ENCODE measurements at places on chromosomes 2 and 18.

- DNase-seq, result peak; percentile 70
Observed at GRCh38 chr2:177164584-177165052, 48.0 kb upstream of the HNRNPA3 start.

- no peak for DNase-seq
Observed at GRCh38 chr18:68623342-68623741, 91.6 kb downstream of the TMX3 start.

- DNase-seq, result no peak
Observed at GRCh38 chr18:32445846-32446245, 24.8 kb downstream of the GAREM1 start.

GRCh38 chr18:50928551-50928950, 39.3 kb upstream of the ELAC1 start:
- DNase-seq, result no peak

DNA sequence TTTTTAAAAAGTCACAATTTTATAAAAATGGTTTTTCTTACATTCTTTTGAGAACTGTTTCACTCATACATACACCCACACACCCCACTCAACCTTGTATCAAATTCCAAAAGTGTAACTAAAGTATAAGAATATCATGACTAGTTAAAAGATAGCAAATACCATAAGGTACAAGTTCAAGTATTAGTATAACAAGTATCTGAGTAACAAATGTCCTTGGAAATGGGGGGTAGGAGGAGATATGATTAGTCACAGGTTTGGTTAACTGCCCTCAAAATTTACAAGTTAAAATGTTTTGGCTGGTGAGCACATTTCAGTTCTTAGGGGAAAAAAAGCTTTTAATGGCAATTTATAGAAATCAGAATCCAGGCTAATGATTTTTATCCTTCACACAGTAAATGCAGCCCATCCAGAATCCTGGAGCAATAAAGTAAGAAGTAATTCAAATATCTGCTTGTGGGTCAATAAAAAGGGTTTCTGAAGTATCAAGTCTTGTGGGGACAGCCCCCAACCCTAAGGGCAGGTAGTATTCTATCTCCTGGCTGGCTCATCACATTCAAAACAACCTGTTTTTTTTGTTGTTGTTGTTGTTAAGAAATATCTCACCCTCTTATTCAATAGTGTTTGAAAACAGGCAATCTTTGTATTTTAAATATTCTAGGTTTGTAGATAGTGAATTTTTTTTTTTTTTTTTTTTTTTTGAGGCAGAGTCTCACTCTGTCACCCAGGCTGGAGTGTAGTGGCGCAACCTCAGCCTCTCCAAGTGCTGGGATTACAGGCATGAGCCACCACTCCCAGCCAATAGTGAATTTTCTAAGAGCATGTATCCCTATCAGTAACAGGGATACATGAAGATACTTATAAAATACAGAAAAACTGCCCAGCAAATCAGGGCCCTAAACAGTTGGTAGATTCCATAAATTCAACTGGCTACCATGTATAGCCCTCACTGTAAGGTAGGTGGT, 14.5 kb downstream of the IAH1 start:
- DNase-seq, result no peak

- DNase-seq, result no peak
Observed at GRCh38 chr18:4016391-4017049, 438.6 kb downstream of the DLGAP1 start.

GRCh38 chr2:111095434-111095833, 25.3 kb upstream of the BCL2L11 start:
- DNase-seq, result no peak

DNA sequence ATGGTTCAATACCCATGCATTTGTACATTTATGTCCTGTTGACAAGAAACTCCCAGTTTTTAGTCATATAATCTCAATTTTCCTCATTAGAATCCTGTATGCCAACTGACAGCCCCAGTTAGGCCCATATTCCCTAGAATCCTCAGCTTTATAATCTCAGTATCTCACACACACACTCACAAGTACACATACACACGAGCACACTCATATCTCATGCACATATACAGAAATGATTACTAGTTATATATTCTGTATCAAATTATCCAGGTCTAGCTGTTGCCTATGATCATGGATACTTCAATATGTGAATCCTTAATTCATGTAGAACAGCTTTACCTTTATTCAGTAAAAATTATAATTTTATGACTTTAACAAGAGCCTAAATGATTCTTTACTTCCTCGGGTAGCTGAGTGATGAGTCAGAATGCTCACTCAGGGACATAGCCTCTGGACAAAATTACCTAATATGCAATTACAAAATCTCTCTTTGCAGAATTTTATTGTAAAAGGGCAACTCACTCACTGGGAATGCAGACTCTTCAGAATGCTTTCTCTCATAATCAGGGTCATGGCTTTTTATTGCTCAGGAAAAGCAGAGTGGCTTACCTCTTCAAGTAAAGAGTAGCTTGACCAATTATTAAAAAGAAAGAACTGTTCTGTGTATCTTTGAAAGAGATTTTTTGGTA, 193.6 kb upstream of the PIK3C3 start:
- DNase-seq, result no peak

GRCh38 chr2:110854355-110855081, 122.1 kb downstream of the ACOXL start:
- DNase-seq, result no peak

DNA sequence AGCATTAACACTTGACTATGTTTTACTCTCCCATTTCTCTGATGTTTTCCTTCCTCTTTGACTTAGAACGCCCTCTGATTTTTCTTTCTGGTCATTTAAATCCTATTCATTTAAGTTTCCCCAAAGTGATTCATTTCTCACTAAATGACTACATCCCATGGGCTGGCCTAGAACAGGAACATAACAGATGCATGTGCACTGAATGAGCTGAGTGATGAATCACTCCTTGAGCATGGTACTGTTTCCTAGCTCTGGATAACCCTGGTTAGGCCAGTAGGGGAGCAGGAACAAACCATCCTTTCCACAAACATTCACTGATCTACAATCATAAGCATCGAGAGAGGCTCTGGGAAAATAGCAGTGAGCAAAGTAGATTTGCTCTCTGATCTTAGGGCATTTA, 221.9 kb upstream of the SETBP1 start:
- no peak for DNase-seq

DNA sequence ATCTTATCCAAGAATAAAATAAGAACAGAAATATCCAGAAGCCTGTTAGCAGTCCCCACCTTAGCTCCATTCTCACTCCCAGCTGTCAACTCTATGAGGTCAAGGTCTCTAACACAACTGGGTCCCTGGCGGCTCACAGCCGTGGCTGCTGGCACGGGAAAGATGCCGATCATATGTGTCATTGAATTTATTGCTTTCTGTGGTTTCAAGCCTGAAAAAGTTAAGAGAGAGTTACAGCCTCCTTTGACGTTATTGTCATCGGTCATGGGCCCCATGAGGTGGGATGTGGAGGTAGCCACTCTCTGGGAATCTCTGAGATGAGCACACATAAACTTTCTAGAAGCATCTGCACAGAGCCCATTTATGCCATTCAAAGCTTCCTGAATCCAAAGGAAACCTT, 28.7 kb upstream of the CABLES1 start:
- no peak for DNase-seq

DNA sequence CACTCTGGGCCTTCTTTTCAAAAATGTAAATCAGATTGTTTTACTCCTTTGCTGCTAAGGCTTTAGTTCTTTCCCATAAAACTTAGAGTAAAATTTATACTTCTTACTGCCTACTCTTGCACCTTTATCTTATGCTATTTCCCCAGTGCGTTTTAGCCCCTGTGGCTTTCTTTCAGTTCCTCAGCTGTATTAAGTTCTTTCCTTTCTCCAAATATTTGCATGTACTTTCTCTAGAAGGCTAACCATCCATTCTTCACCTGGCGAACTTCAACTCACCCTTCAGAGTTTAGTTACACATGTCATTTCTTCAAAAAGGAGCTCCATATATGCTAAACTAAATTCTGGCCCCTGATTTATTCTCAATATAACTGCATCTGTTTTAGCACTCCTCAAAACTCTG, 160.7 kb downstream of the FSHR start:
- no peak for DNase-seq

DNA sequence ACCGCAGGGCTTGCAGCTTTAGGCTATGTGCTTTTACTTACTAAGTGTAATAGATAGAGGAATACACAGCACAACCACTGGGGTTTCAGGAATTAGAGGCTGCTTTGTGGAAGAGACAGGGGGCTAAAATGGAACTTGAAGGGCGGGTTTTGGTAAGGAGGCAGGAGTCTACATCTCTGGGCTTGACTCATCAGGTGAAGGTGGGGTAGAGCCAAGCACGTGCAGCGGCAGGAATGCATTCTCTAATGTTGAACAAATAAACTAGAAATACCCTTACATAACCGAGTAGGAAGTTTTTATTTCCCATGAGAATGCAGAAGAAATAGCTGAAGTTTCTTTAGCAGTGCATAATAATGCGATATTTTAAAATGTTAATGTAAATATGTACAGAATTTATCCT, 673.8 kb upstream of the SALL3 start:
- DNase-seq, result no peak

GRCh38 chr18:12491611-12492435, 84.1 kb downstream of the PRELID3A start:
- DNase-seq, result no peak

GRCh38 chr18:7684357-7684756, 117.2 kb downstream of the PTPRM start:
- no peak for DNase-seq

GRCh38 chr18:80046961-80047541, 12.8 kb downstream of the RBFA start:
- DNase-seq, result no peak

DNA sequence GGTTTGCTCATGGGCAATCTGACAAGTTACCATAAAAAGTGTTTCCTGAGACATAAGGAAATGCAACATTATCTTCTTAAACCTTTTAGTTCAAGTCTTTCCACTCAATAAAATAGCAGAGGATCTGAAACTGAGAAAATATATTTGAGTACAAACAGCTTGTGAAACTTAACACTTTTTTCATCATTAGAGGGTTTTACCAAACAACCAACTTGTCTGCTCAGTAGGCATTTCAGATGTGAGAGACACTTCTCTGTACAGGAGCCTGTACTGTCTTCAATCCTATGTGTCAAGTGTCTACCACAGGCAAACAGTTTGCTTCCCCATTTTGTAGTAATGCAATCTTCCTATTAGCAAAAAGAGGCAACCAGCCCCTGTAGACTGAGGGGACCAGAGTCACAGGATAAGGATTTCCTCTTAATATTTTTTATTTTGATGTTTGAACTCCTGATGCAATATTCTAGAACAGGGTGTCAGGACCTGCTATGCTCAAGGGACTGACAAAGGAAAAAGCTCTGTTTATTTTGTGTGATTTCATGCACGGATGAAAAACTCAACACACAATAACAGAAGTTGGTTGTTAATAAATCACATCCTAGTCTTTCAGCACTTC, 159.1 kb upstream of the LHCGR start:
- no peak for DNase-seq

DNA sequence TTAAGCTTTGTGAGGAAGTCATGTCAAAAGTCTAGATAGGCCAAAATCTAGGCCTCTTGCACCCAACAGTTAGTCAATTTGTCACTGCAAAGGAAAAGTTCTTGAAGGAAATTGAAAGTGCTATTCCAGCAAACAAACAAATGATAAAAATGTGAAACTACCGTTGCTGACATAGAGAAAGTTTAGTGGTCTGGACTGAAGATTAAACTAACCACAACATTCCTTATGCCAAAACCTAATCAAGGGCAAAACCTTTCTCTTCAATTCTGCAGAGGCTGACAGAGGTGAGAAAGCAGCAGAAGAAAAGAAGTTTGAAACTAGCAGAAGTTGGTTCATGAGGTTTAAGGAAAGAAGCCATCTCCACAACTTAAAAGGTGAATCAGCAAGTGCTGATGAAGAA, 44.0 kb upstream of the LRRTM4 start:
- no peak for DNase-seq

DNA sequence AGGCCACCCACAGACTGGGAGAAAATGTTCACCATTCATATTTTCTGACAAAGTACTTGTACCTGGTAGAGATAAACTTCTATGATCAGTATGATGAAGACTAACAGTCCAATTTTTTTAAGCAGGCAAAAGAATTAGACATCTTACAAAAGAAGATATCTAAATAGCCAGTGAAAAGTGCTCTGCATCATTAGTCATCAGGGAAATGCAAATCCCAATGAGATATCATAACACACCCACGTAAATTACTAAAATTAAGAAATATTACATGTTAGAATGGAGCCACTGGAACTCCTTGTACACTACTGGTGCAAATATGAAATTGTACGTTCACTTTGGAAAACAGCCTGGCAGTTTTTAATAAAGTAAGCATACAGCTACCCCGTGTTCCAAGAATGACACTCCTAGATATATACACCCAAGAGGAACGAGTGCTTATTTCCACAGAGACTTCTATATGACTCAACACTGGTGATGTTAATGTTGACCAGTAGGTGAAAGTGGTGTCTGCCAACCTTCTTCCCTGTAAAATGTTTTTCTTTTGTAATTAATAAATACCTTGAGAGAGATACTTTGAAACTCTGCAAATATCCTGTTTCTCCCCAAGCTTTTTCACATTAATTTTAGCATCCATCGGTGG, 80.3 kb downstream of the NPAS2 start:
- DNase-seq, result no peak

DNA sequence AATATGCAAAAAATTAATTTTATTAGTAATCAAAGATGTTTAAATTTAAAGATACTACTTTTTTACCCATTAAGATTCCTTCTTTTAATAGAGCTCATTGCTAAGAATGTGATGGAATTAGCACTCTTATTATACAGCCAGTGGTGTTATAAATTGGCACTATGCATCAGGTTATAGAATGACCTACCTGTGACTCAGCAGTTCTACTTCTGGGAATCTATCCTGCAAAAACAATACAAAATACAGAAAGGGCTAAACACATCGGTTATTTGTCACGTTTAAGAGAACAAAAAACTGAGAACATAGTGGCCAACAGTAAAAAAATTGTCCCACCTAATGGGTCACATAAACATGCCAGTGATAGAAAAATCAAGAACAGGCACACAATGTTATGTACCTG, 9.4 kb upstream of the ADD2 start:
- DNase-seq, result no peak

GRCh38 chr2:127637725-127638252, 8.2 kb upstream of the GPR17 start:
- DNase-seq, result no peak

DNA sequence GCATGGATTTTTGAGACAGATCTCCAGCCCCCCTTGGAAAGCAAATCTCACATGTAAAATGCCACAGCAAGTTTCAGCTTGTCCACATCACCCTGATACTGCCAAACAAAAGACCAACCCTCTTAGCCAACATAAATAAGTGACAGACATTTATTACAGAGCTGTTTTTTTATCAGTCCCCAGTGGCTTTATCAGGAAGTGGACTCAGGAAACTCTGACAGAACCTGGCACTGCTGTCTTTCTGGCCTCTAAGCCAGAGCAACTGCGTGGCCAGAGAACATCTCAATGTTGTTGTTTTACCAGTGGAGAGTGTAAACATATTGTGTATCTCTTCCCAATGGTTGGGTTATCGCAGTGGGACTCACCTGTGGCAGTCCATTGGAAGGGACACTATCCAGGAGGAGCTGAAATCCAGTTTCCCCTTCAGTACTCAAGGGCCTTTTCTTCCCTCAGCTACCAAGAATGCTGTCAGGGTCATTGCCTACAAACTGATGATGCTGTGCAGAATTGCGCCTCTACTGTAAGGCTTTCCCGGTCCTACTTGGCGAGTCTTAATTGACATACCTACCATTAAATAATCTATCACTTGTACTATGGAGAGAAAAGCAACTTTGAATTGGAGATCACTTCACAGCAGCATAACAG, 22.0 kb downstream of the SLC14A1 start:
- no peak for DNase-seq

- no peak for DNase-seq
Observed at GRCh38 chr2:216504376-216504762, 5.7 kb downstream of the RPL37A start.

Data from stimulated activated CD4-positive, alpha-beta T cell treated with anti-CD3 and anti-CD28 coated beads, TNF-alpha, amount 100 ng/mL, for 48 hours (primary cell).